A549 treated with DMSO at 1 μM for 4 hours (cell line): ENCODE measurements at places on chromosomes 1 and 21. TPM values are rescaled to one million over a fixed set of nuclear protein-coding genes. Genes with fewer than 3 reads are reported as not detected.

The CLCA2 gene
- total RNA-seq = not detected in 5 replicates

The S100A8 gene
- not detected in 5 replicates for total RNA-seq

The TMEM82 gene
- not detected in 5 replicates for total RNA-seq

The KRTAP11-1 gene
- not detected in 5 replicates for total RNA-seq

The TRIM45 gene
- total RNA-seq = 1.1 to 1.5 TPM (median 1.3 TPM) in 5 replicates

The LAMB3 gene
- 19.0 to 25.5 TPM (median 22.6 TPM) in 5 replicates for total RNA-seq

The RAB7B gene
- total RNA-seq = 1.4 to 2.9 TPM (median 1.8 TPM) in 5 replicates
